ENCODE measurements at places on chromosomes 12 and 14.

GRCh38 chr14:105476831-105477659 is 2.4 kb downstream of the CRIP2 start:
- no peak for DNase-seq

GRCh38 chr14:95314609-95315008 is 5.1 kb downstream of the CLMN start:
- no peak for DNase-seq

DNA sequence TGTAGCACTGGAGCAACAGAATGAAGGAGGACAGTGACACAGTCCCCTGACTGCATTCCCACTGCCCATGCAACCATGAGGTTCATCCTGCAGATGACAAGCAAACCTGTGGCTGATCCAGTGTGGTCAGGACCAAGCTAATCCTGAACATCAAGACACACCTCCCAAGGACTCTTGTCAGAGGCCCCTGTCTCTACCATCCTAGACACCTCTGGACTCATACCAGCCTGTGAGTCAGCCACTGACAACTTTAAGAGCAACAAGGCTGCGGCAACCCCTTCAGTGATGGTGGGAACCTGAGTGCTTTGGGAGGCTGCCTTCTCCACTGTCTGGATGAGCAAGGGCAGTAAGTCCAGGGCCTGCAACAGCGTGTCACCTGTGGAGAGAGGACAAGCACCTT is 24.6 kb downstream of the GCN1 start:
- DNase-seq, result no peak

- DNase-seq, result no peak
These were observed 159.4 kb downstream of the TSPAN9 start for GRCh38 chr12:3236345-3237187.

DNA sequence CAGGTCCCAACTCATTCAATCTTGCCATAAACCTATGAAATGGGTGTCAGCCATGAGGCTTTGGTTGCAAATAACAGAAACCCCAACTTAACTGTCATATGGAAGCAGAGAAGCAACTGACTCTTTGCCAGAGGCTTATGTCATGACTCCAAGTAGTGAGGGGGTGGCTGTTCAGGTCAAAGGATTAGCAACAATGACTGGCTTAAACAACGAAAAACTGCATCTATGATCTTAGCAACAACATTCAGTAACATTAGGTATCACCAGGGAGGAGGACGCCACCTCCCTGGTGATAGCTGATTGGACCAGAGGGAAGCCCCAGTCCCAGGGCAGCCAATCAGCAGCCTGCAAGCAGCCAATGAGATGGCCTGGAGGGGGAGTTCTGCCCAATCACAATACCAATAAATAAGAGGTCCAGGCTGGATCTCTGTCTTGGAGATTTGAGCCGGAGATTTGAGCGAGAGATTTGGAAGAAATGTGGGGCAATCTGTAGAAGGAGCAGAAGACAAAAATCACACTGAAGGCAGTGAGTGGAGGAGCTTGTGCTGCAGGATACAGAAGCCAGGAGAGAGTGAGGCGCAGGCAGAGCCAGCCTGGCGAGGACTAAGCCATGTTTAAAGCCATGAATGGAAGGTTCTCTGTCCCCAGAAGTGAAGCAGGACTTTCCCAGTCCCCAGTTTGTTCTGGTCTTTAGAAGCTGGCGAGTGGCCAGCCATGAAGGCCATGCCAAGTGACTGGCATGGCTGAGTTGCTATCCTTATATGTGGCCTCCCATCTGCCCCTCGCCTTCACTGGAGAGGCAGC is 93.3 kb downstream of the CALM1 start:
- DNase-seq, result no peak

- no peak for DNase-seq
These were observed 132.9 kb upstream of the DAAM1 start for GRCh38 chr14:59055439-59056045.

GRCh38 chr12:62724285-62724684 is 210.7 kb downstream of the PPM1H start:
- no peak for DNase-seq

- DNase-seq, result no peak
These were observed 40.1 kb downstream of the SMIM41 start for GRCh38 chr12:52119398-52120254.

DNA sequence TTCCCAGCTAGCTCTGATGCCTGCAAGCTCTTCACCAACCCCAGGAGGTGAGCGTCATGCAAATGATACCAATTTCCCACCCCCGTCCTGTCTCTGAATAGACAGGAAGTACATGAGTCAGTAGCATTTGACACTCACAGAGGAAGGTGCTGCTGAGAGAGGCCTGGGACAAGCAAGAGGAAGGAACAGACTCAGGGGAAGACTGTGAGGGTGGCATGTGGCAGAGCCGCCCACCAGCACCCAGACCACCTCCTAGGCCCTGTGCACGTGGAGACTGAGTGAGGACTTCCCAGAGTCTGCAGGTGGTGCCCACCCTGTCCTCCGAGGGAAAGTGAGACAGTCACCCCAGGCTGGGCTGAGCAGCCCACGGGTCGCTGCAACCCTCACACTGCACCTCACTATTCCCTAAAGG is 199.5 kb upstream of the SFSWAP start:
- no peak for DNase-seq

- no peak for DNase-seq
These were observed 19.7 kb downstream of the TSPAN19 start for GRCh38 chr12:85016413-85016812.

GRCh38 chr12:2578211-2578610 is 216.6 kb upstream of the FKBP4 start:
- DNase-seq, result no peak

- no peak for DNase-seq
These were observed 763.9 kb downstream of the NRXN3 start for GRCh38 chr14:78933948-78934524.

GRCh38 chr14:31927348-31927832 is 149.7 kb upstream of the ARHGAP5 start:
- DNase-seq, result no peak

DNA sequence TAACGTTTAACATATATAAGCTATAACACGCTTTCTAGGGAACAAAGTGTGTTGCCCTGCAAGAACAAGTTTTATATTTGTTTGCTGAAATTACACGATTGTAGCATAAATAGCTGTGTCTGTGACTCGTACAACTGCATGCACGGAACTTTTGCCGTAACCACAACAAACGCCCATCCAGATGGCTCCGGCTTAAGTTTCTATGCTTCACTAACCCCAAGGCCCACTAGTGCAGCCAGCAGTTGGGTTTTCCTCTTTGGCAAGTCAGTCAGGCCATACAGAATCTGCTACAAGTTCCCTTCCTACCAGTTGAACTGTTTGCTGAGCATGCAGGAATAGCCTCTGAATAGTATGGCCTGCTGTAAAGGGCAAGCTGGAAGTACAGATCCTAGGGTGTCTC is 12.1 kb downstream of the CSRP2 start:
- no peak for DNase-seq

GRCh38 chr14:100619396-100620254 is 32.4 kb upstream of the BEGAIN start:
- DNase-seq, result no peak

GRCh38 chr14:104665657-104666522 is 23.5 kb upstream of the INF2 start:
- no peak for DNase-seq
